ENCODE measurements at places on chromosomes 6 and 20.

DNA sequence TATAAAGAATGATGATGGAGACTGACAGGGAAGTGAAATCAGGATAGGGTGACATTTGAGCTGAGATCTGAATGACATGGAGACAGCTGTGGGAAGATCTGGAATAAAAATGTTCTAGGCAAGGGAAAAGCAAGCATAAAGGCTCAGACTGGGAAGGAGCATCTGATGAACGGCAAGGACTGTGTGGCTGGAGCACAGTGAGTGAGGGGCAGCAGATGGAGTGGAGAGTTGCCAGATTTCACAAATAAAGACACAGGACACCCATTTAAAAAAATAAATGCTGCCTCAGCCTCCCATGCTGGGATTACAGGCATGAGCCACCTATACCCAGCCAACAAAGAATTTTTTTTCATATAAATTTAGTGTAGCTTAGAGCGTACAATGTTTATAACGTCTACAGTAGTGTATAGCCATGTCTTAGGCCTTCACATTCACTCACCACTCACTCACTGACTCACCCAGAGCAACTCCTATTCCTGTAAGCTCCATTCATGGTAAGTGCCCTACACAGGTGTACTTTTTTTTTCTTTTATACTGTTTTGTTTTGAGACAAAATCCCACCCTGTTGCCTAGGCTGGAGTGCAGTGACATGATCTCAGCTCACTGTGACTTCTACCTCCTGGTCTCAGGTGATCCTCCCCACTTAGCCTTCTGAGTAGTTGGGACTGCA lies 2.4 kb upstream of the ZBTB24 start:
- DNase-seq: no peak

GRCh38 chr6:96853083-96853482 lies 15.8 kb upstream of the GPR63 start:
- DNase-seq: no peak

DNA sequence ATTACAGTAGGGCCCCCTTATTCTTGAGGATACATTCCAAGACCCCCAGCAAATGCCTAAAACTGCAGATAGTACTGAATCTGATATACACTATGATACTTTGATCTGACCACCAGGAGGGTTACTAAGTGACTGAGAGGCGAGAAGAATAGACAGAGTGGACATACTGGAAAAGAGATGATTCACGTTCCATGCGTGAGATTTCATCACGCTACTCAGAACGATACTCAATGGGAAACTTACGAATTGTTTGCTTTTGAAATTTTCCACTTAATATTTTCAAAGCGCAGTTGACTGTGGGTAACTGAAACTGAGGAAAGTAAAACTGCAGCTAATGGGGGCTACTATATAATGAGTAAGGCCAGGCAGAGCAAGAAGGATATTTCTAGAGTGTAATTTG lies 60.8 kb downstream of the STX11 start:
- DNase-seq: no peak

DNA sequence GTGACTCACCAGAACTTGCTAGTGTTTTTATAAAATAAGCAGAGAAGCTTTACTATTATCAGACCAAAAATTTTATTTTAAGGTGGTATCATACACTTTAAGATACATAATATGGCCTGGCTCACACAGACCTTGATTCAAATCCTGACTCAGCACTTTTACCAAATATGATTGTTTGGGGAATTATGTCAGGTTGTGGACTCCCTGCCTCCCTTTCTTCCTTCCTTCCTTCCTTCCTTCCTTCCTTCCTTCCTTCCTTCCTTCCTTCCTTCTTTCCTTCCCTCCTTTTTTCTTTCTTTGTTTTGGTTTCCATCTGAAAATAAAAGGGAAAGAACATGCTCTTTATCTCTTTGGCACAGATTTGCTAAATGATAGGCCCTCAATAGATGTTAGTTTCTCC lies 186.0 kb upstream of the MMS22L start:
- no peak for DNase-seq

- DNase-seq: no peak
Measured at GRCh38 chr20:35598476-35598875, 17.2 kb upstream of the SPAG4 start.

- DNase-seq: no peak
Measured at GRCh38 chr6:110307368-110307767, 50.8 kb downstream of the METTL24 start.

Data from stimulated activated effector memory CD8-positive, alpha-beta T cell treated with anti-CD3 and anti-CD28 coated beads, Interleukin-12 subunit alpha, Interleukin-12 subunit beta, amount 100 ng/mL, for 72 hours (primary cell).